Liver (tissue), 10 donors: ENCODE measurements at places on chromosomes 7 and 10. TPM values are rescaled to one million over a fixed set of nuclear protein-coding genes. Genes with fewer than 3 reads are reported as not detected.

Gene SRGN
- total RNA-seq: 32.2 TPM

Gene TMEM139
- 3.0 TPM for total RNA-seq

Gene OPALIN
- total RNA-seq: not detected

Gene PRKG1
- total RNA-seq: 1.4 TPM

DNA sequence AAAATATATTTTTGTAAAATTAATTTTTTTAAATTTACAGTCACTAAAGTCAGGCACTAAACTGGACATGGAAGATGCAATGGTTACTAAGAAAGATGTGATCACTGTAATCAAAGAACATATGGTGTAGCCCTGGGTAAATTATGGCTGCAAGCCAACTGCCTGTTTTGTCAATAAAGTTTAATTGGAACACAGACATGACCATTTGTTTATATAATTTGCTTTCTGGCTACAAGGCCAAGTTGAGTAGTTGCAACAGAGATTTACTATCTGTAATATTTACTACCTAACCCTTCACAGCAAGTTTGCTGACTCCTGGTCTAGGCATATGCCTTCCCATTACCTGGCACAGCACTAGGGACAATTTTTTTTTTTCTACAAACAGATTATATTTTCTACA is 448.9 kb downstream of the ADRA2A start:
- no peaks in the 10 kb centered on the region for H3K4me1 ChIP-seq
- no peaks in the 10 kb centered on the region for H3K36me3 ChIP-seq
- H3K27ac ChIP-seq: no peak overlapping the region
- H3K27me3 ChIP-seq: no peaks in the 10 kb centered on the region

GRCh38 chr7:71746006-71746405 is 614.1 kb downstream of the GALNT17 start:
- H3K36me3 ChIP-seq: no peaks in the 10 kb centered on the region
- no peak for DNase-seq

- no peaks in the 10 kb centered on the region for H3K36me3 ChIP-seq
- no peak overlapping the region for H3K4me3 ChIP-seq
- no peaks in the 10 kb centered on the region for H3K4me1 ChIP-seq
Measured at GRCh38 chr10:9069136-9069535, 1014.6 kb downstream of the GATA3 start.

- no peak overlapping the region for H3K4me3 ChIP-seq
- no peaks in the 10 kb centered on the region for H3K36me3 ChIP-seq
- no peak for DNase-seq
- no peaks in the 10 kb centered on the region for H3K4me1 ChIP-seq
Measured at GRCh38 chr10:8084799-8085198, 30.3 kb downstream of the GATA3 start.

GRCh38 chr7:109376576-109376975 is 806.9 kb downstream of the DNAJB9 start:
- DNase-seq: no peak
- H3K27ac ChIP-seq: no peak overlapping the region
- H3K36me3 ChIP-seq: no peaks in the 10 kb centered on the region
- no peak overlapping the region for H3K4me3 ChIP-seq

GRCh38 chr7:38054199-38054598 is 123.8 kb upstream of the STARD3NL start:
- H3K27me3 ChIP-seq: no peaks in the 10 kb centered on the region
- DNase-seq: no peak
- H3K27ac ChIP-seq: no peak overlapping the region
- no peak overlapping the region for H3K4me3 ChIP-seq

DNA sequence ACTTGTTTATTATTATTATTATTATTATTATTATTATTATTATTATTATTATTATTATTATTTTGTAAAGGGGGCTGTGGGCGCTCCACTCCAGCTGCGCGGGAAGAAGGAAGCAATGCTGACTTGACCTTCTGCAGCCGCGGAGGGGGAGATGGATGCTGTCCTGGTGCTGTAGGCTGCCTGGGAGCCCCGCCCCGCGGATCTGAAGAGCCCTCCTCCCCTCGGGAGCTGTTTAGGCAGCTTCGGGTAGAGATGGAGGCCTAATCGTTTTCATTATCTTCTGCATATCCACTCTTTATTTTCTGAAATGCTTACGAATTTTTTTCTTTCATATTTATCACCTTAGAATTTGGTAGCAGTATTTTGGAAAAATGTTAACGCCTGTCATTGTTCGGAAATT is 101.2 kb upstream of the KLF6 start:
- no peaks in the 10 kb centered on the region for H3K36me3 ChIP-seq
- no peaks in the 10 kb centered on the region for H3K4me1 ChIP-seq
- H3K4me3 ChIP-seq: no peak overlapping the region
- H3K27me3 ChIP-seq: peaks cover 4% of the 10 kb centered on the region

GRCh38 chr7:94449151-94449725 is 54.5 kb downstream of the COL1A2 start:
- no peaks in the 10 kb centered on the region for H3K36me3 ChIP-seq
- no peak for DNase-seq
- H3K27ac ChIP-seq: no peak overlapping the region
- H3K4me1 ChIP-seq: peaks cover 2% of the 10 kb centered on the region
- no peaks in the 10 kb centered on the region for H3K27me3 ChIP-seq

GRCh38 chr7:33054261-33054964 is 8.2 kb downstream of the NT5C3A start:
- peaks cover 26% of the 10 kb centered on the region for H3K4me1 ChIP-seq
- no peak overlapping the region for H3K4me3 ChIP-seq
- H3K27ac ChIP-seq: no peak overlapping the region
- no peaks in the 10 kb centered on the region for H3K27me3 ChIP-seq
- DNase-seq: no peak

GRCh38 chr7:83155407-83155806 is 7.3 kb downstream of the PCLO start:
- H3K27me3 ChIP-seq: no peaks in the 10 kb centered on the region
- no peak overlapping the region for H3K27ac ChIP-seq
- no peak for DNase-seq

- H3K27me3 ChIP-seq: peaks cover 3% of the 10 kb centered on the region
- no peak for DNase-seq
- no peak overlapping the region for H3K4me3 ChIP-seq
- no peaks in the 10 kb centered on the region for H3K4me1 ChIP-seq
Measured at GRCh38 chr7:144842377-144842851, 6.6 kb upstream of the TPK1 start.

DNA sequence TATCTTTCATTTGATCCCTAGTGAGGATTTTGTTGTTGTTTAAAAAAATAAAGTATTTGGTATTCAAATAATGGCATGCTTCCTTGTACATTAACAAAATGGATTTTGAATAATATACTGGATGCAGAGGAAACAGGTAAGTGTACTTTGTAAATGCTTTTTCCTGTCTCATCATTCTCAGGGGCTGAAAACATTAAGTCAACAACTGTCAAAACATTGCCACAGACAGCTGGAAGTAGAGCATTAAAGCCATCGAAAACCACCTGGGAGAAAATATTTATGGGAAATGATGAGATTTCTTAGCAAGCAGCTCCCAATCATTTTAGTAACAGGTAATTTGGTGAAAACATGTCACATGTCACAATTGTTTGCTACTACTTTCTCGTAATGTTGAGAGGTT is 10.7 kb downstream of the TAS2R39 start:
- H3K4me3 ChIP-seq: no peak overlapping the region
- no peaks in the 10 kb centered on the region for H3K4me1 ChIP-seq
- no peaks in the 10 kb centered on the region for H3K27me3 ChIP-seq
- H3K36me3 ChIP-seq: no peaks in the 10 kb centered on the region

GRCh38 chr10:110698782-110699201 is 54.7 kb downstream of the RBM20 start:
- H3K4me3 ChIP-seq: no peak overlapping the region
- H3K27ac ChIP-seq: no peak overlapping the region
- DNase-seq: no peak

DNA sequence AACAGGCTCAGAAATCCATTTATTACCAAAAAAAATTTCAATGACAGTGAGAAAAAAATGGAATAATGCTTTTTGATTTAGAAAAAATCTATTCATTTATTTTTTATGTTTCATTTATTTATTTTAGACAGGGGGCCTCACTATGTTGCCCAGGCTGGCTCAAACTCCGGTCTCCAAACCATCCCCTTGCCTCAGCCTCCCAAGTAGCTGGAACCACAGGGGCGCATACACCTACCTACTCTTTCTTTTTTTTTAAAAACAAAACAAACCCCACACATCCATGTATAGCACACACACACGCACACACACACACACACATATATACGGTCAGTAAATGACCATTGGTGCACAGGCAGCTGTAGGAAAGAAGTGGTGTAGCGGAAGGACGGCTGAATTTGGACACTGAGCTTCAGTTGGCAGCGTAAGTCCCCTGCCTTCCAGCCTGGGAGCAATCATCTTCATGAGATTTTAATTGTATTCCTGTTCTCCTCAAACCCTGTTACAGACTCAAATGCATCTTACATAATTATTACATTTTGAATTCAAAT is 28.8 kb downstream of the ARL4A start:
- H3K4me3 ChIP-seq: no peak overlapping the region
- DNase-seq: no peak
- H3K27ac ChIP-seq: no peak overlapping the region
- H3K4me1 ChIP-seq: no peaks in the 10 kb centered on the region
- no peaks in the 10 kb centered on the region for H3K36me3 ChIP-seq

GRCh38 chr7:73974948-73975926 is 52.7 kb upstream of the ELN start:
- H3K27me3 ChIP-seq: no peaks in the 10 kb centered on the region
- no peaks in the 10 kb centered on the region for H3K36me3 ChIP-seq
- no peak for DNase-seq
- H3K27ac ChIP-seq: no peak overlapping the region

DNA sequence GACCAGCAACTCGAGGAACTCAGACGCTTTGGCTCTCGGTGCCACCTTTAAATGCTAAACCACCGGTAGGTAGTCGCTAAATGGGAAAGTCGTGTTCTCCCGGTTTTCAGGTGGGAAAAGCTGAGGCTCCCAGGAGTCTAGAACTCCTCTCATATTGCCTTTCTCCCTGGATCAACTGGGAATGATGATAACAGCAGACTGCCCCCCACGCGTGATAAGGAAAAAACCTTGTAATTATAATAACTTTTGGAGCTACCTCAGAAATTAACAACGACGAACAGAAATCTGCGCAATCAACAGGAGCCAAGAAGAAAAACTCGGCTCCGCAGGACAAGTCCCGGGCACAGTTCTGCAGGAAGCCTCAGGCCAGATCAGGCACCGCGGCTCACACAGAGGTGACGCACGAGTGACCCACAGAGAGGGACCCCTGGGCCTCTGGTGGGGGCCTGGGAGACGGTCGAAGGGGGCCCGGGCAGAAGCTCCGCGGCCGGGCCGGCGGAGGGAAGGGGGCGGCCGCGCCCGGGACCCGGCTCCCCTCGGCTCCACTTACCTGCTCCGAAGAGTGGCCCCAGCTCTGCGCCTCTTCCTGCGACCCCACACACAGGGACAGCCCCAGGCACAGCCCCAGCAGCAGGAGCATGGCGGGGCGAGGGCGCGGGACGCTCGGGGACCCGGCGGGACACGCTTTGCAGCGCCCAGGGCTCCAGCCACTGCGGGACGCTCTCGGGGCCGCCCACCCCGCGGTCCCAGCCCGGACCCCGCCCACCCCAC is at the start of gene ITIH5:
TSS of gene ITIH5 (minus strand) at position 714 of the 771 bp plus-strand sequence. CDS start at position 640, 74 bp downstream.
- peaks cover 11% of the 10 kb centered on the region for H3K4me1 ChIP-seq
- no peak within 1 kb of the TSS for H3K4me3 ChIP-seq
- H3K36me3 ChIP-seq: no peaks in the 10 kb centered on the region
- DNase-seq: no peak
- no peaks in the 10 kb centered on the region for H3K27me3 ChIP-seq
- no peak within 1 kb of the TSS for H3K27ac ChIP-seq

- H3K4me1 ChIP-seq: no peaks in the 10 kb centered on the region
- no peak overlapping the region for H3K27ac ChIP-seq
- no peak overlapping the region for H3K4me3 ChIP-seq
- no peaks in the 10 kb centered on the region for H3K36me3 ChIP-seq
- DNase-seq: no peak
Measured at GRCh38 chr7:125061776-125062397, 132.3 kb upstream of the POT1 start.

DNA sequence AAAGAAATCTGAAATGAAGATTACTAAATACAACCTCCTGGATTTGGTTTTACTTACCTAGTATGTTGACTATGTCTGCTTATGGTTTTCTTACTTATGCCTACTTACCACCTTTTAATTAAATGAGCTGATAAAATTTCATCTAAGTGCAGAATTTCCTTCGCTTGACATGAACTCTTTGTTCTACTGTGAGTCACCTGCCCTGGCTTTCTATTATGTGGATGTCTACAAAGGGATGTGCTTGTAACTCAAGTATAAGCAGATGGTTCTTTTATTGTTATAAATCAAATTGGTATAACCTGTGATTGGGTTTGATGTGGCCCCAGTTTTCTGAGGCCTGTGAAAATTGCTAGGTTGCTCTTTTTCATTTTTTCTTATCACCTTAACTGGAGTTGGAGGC is 389.1 kb upstream of the ANKRD30A start:
- no peak for DNase-seq
- H3K27ac ChIP-seq: no peak overlapping the region
- H3K4me1 ChIP-seq: no peaks in the 10 kb centered on the region
- H3K36me3 ChIP-seq: no peaks in the 10 kb centered on the region
- H3K27me3 ChIP-seq: no peaks in the 10 kb centered on the region

- H3K27me3 ChIP-seq: no peaks in the 10 kb centered on the region
- H3K27ac ChIP-seq: no peak overlapping the region
- H3K4me1 ChIP-seq: no peaks in the 10 kb centered on the region
Measured at GRCh38 chr7:139596626-139597025, 73.1 kb downstream of the CLEC2L start.

DNA sequence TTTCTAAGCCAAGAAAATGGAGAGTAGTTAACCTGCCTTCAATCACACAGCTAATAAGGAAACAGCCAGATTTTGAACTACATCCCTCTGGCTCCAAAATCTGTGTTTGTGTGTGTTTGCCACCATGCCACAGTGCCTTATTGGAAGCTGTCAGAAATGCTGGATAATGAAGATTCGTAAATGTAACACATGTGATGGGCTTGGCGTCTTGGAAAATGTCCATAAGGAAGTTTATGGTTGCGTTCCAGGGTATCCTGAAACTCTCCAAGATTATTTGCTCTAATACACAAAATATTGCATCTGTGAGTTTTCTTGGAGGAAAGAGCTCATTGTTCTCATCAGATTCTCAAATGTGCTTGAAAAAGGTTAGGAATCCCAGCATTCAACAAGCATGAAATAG is 22.7 kb downstream of the MYOF start:
- H3K27me3 ChIP-seq: no peaks in the 10 kb centered on the region
- no peaks in the 10 kb centered on the region for H3K36me3 ChIP-seq
- no peak overlapping the region for H3K4me3 ChIP-seq
- no peak for DNase-seq
- no peak overlapping the region for H3K27ac ChIP-seq

- no peaks in the 10 kb centered on the region for H3K27me3 ChIP-seq
- DNase-seq: no peak
- H3K4me3 ChIP-seq: no peak overlapping the region
- no peak overlapping the region for H3K27ac ChIP-seq
Measured at GRCh38 chr10:92826061-92826460, 22.3 kb upstream of the EXOC6 start.

DNA sequence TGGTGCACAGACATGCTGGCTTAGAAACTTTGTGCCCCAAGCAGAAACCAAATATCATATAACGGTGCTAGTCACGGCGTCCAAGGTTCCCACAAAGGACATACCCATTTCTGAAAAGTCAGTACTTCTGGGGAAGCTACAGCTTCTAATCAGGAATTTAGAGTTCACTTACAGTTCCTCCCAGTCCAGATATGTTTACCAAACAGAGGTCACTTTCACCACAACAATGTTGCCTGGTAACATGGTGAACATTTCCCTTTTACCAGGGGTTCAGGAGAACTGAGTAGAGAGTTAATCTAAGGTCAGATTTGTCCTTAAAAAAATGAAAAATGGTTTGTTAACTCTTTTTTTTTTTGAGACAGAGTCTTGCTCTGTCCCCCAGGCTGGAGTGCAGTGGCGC is 265.9 kb upstream of the MKLN1 start:
- peaks cover 4% of the 10 kb centered on the region for H3K4me1 ChIP-seq
- H3K36me3 ChIP-seq: no peaks in the 10 kb centered on the region
- H3K27ac ChIP-seq: peak overlapping the region; percentile 59
